ENCODE measurements at places on chromosomes 2 and 18.

GRCh38 chr2:201233192-201233811, 27.0 kb upstream of the CASP8 start:
- no peak for DNase-seq

DNA sequence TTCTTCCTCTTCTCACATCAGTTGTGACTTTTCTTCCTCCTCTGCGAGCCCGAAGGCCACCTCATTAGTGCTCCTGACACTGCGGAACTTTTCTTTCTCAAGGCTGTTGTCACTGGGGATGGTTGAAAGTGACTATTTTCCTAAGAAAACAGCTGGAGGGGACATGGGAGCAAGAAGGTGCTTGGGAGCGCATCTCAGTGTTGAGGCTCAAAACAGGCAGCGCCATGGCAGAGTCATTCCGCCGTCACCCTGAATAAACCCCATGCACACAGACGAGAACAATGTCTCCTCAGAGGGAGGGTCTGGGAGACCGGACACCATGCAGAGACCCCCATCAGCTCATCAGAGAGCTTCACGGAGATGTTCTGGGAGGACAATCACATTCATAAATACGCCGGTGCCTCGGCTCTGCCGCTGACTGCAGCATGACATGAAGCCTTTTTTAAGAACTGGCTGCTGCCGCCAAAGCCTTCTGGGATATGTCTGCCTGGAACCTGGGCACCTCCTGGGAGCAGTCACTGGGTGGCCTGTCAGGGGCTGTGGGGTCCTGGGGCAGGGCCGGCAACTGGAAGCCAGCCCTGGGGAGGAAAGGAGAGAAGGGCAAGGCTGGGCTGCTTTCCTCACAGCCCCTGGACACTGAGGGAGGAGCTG, 19.2 kb downstream of the ATOH8 start:
- DNase-seq: no peak

GRCh38 chr2:17627434-17627833, 86.9 kb downstream of the VSNL1 start:
- no peak for DNase-seq

- no peak for DNase-seq
These were observed 121.2 kb upstream of the TANK start for GRCh38 chr2:161039071-161039470.

DNA sequence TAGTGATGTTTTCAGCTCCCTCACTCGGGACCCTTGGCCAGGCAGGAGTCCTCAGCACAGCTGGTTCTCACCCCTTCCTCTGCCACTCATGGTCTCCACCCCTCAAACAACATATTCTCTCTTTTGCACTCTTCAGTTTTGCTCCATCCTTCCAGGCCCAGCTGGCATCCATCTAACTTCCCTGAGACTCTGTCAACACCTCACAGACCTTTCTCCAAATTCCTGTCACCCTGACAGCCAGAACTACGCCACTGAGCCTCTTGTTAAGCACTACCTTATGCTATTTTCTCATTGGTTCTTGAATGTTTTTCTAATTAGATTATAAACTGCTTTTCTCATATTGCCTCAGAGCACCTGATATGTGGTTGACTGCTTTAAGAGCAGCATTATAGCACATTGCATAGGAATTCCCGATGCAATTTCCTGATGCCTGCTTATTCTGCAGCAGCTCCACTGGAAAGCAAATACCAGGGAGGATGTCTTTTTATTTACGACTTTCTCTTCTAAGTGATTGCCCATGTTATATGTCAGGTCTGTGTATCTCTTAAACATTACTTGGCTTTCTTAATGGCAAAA, 12.4 kb upstream of the INO80C start:
- DNase-seq: no peak

- DNase-seq: no peak
These were observed 405.3 kb downstream of the ERBB4 start for GRCh38 chr2:212133337-212133736.

DNA sequence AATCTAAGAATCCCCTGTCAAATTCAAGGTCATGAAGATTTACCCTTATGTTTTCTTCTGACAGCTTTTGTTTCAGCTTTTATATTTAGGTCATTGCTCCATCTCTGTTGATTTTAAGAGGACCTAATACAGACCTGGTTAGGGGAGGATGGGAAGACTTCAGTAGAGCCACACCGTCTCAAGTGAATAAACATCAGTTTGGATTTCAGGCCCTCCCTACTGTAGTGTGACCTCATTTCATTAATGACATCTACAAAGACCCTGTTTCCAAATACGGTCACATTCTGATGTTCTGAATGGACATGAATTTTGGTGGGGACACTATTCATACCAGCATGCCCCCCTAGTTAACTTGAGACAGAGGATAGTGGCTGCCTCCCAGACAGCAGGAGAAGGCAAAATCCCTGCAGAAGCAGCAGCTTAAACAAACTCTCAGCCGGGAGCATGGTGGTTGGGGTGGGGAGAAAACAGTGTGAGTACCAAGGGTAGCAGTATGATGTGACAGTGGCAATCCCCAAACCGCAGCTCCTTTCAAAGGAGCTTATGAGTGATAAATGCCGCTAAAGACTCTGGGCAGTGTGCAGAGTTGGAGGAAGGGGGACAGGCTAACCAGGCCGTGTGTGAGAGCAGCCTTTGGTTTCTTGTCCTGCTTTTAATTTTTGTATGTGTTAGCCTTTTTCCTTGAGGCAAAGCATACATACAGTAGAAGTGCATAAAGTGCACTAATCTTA, 65.9 kb upstream of the TNP1 start:
- DNase-seq: no peak

DNA sequence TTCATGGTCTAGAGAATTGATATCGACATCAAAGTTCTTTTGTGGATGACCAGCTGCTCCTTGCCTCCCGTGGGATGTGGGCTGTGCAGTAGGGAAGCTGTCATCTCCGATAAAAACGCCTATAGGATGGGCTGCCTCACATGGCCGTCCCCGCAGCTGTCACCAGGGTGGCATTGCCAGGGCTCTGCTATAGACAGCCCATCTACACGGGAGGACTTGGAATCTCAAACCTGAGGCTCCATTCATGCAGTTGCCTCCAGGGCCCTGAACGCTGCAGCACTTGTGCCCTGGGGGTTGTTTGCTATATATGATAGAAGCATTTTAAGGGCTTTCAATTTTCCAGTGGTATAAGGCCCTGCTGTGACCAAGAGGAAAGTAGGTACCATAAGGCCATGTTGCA, 183.1 kb downstream of the MYCN start:
- DNase-seq: no peak

DNA sequence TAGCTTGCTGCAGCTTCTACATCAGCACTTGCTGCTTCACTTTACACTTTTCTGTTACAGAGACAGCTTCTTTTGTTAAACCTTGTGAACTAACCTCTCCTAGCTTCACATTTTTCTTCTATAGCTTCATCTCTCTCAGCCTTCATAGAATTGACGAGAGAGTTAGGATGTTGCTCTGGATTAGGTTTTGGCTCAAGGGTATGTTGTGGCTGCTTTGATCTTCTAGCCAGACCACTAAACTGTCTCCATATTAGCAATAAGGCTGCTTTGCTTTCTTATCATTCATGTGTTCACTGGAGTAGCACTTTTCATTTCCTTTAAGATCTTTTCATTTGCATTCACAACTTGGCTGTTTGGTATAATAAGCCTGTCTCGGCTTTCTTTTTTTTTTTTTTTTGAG, 46.3 kb upstream of the GRB14 start:
- no peak for DNase-seq

- DNase-seq: no peak
These were observed 258.4 kb downstream of the CELF4 start for GRCh38 chr18:37307181-37307580.

DNA sequence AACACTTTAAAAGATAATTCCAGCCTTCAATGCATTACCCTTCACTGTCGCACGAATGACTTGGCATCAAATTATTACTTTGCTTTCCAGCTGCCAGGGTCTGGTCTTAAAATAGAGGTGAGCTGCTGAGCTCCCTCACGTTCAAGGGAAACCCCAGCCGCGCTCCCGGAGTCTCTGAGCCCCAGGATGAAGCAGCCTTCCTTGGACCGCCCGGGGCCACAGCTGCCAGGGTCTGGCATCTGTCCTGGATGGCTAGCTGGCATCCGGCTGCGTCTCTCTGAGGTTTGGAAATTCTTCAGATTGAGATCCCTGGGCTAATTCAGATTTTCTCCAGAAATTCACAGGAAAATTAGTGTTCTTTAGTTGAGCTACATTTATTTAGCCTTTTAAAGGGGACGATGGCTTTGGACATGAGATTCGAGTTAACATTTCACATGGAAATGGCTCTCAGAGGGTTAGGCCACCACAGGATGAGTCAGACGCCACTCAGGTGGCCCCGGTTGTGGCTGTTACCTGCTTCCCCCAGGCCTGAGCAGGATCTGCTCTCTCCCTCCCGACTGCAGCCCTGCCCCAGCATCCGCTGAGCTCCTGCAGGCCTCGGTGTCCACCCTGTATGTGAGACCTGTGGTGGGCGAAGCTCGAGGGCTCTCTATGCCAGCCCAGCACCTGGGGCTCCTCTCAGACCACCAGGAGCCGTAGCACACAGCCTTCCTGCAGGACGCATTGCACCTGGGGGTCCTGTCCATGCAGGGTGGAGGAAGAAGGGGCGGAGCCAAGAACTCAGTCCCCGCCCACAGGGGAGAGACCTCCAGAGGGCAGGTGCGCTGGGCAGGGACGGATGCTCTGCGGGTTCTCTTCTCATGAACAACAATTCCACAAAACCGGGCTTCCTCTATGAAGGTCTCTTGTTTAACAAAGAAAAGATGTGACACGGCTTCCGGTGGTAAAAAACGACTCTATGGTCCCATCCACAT, 255.5 kb downstream of the TWIST2 start:
- DNase-seq: no peak

GRCh38 chr2:237223201-237223861, 137.6 kb downstream of the COPS8 start:
- DNase-seq: no peak

DNA sequence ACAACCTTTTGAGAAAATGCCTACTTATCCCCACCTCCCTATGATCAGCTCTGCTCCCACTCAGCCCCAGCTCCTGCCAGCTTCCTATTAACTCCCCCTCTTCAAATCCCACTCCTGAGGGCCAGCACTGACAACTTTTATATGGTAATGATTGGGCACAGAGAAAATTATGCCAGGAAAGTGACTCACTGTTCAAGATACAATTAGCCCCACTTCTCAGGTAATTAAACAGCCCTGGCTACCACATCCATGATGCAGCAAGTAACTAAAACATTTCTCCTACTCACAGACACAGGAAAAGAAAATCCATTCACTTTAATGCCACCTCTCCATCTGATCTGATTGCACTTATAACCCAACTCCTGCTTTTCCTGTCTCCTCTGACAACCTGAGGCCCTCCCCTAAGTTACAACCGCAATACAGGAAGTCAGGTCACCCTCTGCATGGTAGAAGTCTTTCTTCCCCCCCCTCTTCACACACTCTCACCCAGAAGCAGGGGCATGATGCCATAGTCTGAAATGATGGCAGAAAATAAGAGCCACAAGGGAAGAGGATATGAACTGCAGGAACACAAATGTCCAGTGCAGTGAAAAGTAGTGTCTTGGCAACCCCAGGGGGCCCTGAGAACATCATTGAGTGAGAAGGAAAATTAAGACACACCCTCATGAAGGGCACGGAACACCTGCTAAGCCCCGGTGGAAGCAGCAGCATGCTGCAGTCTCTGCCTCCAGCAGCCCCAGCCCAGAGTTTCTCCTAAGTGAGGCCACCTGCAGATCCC, 54.4 kb downstream of the STK39 start:
- no peak for DNase-seq

GRCh38 chr2:206477296-206477695, 34.0 kb downstream of the ADAM23 start:
- DNase-seq: no peak

DNA sequence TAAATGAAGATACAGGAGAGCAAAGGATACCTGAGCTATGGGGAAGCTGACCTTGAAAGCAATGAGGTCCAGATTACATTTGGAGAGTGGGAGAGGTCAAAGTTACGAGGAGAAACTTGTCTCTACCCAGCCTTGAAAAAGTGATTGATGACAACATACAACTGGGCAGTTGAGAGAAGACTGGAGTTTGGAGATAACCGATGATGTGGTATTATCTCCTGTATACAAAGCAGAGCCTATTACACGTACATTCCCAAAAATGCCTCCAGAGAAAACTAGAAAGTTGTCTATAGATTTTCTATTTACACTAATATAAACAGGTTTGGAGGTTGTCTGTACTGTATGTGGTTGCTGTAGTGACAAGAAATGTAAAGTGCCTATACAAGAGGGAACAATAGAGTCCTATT, 28.3 kb downstream of the ARL5A start:
- DNase-seq: no peak

- DNase-seq: no peak
These were observed 34.7 kb downstream of the RBMS1 start for GRCh38 chr2:160458718-160459453.

- no peak for DNase-seq
These were observed 162.3 kb upstream of the ZSWIM2 start for GRCh38 chr2:187011206-187011832.

DNA sequence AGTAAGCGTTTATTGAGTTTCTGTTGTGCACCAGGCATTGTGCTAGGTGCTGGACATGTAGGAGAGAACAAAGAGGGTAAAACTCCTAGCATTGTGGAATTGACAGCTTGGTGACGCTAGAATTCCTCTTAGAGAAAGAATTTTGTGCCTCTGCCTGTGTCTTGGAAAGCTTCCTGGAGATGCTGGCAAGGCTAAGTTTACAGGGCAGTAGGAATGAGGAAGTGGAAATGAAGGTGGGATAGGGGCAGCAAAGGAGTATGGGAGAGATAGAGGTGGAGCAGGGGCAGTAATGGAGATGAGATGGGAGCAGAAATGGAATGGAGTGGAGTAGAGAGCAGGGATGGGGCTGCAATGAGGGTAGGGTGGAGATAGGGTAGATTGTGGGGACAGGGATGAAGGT, 29.8 kb downstream of the GPR39 start:
- no peak for DNase-seq

GRCh38 chr2:205764270-205764746, 82.0 kb downstream of the NRP2 start:
- no peak for DNase-seq

- no peak for DNase-seq
These were observed 38.7 kb downstream of the EML4 start for GRCh38 chr2:42207826-42208225.

- no peak for DNase-seq
These were observed 110.8 kb upstream of the OTOS start for GRCh38 chr2:240250985-240251847.

DNA sequence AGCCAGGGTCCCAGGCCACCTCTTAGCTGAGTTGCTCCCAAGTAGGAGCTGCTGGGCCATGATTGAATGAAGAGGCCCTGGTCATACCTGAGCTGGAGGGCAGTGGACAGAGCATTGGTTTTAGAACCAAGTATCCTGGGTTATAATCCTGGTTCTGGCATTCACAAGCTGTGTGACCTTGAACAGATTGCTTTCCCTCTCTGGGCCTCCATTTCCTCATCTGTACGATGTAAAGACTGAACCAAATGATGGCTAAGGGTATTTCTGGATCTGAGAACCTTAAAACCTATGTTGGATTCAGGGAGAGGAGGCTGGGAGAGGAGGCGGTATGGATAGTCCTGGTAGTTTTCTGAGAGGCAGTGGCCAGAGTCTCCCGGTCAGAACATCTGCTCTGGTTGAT, 31.0 kb downstream of the KCNK3 start:
- no peak for DNase-seq

Data from glomerular endothelial cell (primary cell).